ENCODE measurements at places on chromosomes 7 and 10. TPM values are rescaled to one million over a fixed set of nuclear protein-coding genes. Genes with fewer than 3 reads are reported as not detected.

DNA sequence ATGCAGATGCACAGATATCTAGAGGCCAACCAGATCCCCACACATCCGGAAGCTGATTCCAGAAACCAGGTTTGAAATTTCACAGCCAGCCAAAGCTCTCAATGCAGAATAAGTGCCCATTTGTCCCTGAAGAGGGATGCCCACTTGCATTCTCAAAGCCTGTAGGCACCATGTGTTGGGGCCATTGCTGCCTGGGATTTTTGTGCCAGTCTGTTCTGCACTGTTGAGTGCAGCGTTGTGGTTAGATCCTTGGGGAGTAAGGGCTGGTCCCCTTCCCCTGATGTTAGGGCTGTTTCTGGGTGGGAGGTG, 62.4 kb downstream of the EEPD1 start:
- DNase-seq = no peak
- no peak overlapping the region for H3K4me3 ChIP-seq
- no peak overlapping the region for H3K27ac ChIP-seq
- no peaks in the 10 kb centered on the region for H3K4me1 ChIP-seq
- peaks cover 3% of the 10 kb centered on the region for H3K27me3 ChIP-seq
- no peaks in the 10 kb centered on the region for H3K36me3 ChIP-seq

- no peak for DNase-seq
- no peaks in the 10 kb centered on the region for H3K27me3 ChIP-seq
- H3K4me3 ChIP-seq = no peak overlapping the region
- H3K4me1 ChIP-seq = no peaks in the 10 kb centered on the region
These were observed 178.9 kb downstream of the BICC1 start for GRCh38 chr10:58691528-58691927.

GRCh38 chr10:49743464-49744075, 18.6 kb downstream of the OGDHL start:
- no peak overlapping the region for H3K4me3 ChIP-seq
- H3K36me3 ChIP-seq = no peaks in the 10 kb centered on the region
- no peak overlapping the region for H3K27ac ChIP-seq
- no peak for DNase-seq
- no peaks in the 10 kb centered on the region for H3K4me1 ChIP-seq
- no peaks in the 10 kb centered on the region for H3K27me3 ChIP-seq

Gene RARRES2
- total RNA-seq = not detected

DNA sequence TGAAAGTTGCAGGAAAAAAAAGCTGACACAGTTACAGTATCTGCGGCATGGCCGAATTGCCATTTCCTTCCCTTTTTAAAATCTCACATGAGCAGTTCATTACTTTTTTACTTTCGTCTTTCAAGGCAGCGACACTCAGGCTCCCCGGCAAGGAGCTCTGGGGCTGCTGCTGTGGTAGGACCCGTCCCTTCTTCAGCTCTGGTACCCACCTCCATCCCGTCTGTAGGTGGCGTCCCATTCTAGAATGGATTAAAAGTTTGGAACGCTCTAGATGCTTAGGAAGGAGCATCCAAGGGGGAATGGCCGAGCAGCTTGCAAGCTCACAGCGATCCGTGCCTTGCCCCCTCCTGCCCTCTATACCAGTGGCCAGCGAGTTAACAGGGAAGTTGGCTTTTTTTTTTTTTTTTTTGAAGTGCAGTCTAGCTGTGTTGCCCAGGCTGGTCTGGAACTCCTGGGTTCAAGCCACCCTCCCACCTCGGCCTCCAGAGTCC, 22.8 kb upstream of the TTYH3 start:
- peaks cover 13% of the 10 kb centered on the region for H3K4me1 ChIP-seq
- no peaks in the 10 kb centered on the region for H3K36me3 ChIP-seq
- no peak for DNase-seq
- no peak overlapping the region for H3K4me3 ChIP-seq
- H3K27ac ChIP-seq = no peak overlapping the region

Gene AIFM2
- 7.1 TPM for total RNA-seq

Gene C10orf67
- total RNA-seq = 0.18 TPM

DNA sequence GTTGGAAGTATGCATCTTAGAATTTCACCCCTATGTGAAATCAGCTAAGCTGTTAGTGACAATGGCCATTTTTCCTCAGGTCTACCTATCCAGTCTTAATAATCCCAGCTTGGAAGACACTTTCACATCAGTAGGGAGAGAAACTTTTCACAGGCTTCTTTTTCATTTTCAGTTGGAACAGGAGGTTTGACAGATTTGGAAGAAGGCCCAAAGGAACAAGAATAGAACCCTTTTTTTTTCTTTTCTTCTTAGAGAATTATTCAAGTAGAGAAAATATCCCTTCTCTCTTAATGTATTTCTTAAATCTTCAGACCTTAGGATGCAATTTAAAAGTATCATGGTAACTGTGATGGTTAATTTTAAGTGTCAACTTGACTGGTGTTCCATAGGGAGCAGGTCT, 410.5 kb upstream of the C7orf33 start:
- no peaks in the 10 kb centered on the region for H3K36me3 ChIP-seq
- H3K27ac ChIP-seq = no peak overlapping the region
- H3K4me3 ChIP-seq = no peak overlapping the region
- H3K27me3 ChIP-seq = peaks cover 8% of the 10 kb centered on the region

DNA sequence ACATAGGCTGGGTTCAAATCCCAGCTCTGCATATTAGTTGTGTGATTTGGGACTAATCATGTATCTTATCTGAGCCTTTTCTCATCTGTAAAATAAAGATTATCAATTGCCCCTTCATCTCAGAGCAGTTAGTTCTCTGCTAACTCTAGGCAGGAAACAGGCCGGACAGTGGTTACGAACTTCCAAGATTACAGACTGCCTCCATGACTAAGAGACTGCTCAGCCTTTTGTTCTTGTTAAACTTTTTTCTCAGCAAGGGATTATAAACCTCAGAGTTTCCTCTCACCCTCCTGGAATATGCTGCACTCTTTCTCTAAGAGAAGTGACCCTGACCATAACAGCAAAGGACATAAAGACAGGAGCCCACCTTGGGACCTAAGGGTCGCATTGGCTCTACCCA, 52.5 kb upstream of the NFKB2 start:
- peaks cover 10% of the 10 kb centered on the region for H3K36me3 ChIP-seq
- H3K4me1 ChIP-seq = peaks cover 9% of the 10 kb centered on the region
- DNase-seq = no peak
- H3K27ac ChIP-seq = no peak overlapping the region
- H3K4me3 ChIP-seq = no peak overlapping the region
- no peaks in the 10 kb centered on the region for H3K27me3 ChIP-seq

DNA sequence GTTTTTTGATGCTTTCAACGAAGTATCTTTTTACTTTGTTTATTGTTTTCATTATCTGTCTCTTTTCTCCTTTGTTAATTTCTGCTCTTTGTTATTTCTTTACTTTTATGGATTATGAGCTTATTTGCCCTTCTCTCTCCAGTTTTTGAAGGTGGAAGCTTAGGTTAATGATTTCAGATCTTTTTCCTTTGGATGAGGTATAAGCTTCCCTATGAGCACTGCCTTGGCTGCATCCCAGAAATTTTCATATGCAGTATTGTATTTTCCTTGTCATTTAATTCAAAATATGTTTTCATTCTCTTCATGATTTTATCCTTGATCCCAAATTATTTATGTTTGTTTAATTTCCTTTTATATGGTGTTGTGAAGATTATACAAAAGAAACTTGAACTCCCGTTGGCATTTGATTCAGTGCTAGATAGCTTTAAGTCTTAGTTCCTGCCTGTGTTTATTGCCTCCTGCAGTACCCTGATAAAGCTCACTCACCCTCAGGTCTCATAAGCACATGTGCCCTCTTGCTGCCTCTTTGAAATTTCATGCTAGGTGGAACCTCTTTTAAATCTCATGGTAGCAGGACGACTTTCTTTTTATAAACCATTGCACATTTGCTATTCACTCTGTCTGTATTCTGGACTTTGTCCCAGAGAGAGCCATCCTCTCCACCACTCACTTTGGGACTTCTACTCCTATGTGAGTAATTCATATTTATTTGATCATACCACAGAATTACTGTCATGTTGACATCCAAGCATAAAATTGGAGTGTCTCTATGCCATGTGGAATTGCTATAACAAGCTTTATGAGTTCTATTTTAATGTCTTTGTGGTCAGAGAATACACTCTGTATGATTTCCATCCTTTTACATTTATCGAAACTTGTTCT, 23.0 kb upstream of the CEP41 start:
- DNase-seq = no peak
- no peak overlapping the region for H3K4me3 ChIP-seq
- H3K27ac ChIP-seq = no peak overlapping the region
- H3K36me3 ChIP-seq = peaks cover 3% of the 10 kb centered on the region

DNA sequence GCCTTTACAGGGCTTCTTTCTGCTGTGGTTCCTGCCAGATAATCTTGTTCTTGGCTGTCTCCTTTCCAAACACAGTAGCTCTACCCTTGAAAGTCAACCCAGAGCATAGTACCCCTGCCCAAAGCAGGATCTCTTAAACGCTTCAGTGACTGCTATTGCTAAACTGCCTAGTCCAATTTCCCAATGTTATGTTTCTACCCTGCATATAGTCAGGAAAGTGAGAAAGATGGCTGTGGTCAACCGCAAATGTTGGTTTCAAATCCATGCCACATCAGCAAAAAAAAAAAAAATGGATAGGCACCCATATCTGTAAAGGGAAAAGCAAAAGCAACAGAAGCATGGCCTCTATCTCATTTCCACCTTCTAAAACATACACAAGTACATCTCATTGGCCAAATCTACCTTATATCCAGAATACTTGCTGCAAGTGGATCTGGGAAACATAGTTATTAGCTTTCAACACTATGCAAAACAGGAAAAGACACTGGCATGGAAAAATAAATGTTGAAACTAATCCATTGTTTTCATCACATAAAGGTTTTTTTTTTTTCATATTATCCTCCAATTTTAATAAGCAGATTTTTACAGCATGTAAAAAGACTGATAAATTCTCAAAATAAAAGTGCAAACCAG, 59.8 kb downstream of the DNAJC1 start:
- no peaks in the 10 kb centered on the region for H3K27me3 ChIP-seq
- H3K4me1 ChIP-seq = peaks cover 22% of the 10 kb centered on the region
- no peak overlapping the region for H3K27ac ChIP-seq
- H3K4me3 ChIP-seq = no peak overlapping the region

Gene ARMC10
- total RNA-seq = 51.8 TPM

Gene MYOZ1
- not detected for total RNA-seq

GRCh38 chr7:49094866-49095265, 170.5 kb downstream of the CDC14C start:
- DNase-seq = no peak
- no peak overlapping the region for H3K4me3 ChIP-seq
- H3K27me3 ChIP-seq = no peaks in the 10 kb centered on the region
- no peak overlapping the region for H3K27ac ChIP-seq
- no peaks in the 10 kb centered on the region for H3K4me1 ChIP-seq
- no peaks in the 10 kb centered on the region for H3K36me3 ChIP-seq

Gene FAM25A
- total RNA-seq = not detected

DNA sequence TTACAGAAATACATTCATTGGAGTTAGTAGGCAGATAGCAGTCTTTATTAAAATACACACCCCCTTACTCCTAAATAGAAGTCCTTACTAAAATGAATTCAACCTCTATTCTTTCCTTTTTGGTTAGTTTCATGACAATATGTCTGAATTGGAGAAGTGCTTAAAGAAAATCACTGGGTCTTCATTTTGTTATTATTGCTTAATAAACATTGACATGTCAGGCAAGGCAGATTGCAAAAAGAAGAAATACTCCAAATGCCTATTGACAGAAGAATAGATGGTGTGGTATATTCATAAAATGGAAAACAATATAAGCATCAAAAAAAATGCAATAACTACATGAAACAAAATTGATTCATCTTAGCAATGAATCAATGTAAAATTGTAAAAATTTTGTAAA, 135.5 kb downstream of the TMEM26 start:
- no peaks in the 10 kb centered on the region for H3K36me3 ChIP-seq
- peaks cover 9% of the 10 kb centered on the region for H3K4me1 ChIP-seq
- no peak overlapping the region for H3K4me3 ChIP-seq

All from activated T-helper 1 cell treated with anti-CD3 and anti-CD28 coated beads, Interleukin-12 subunit alpha, Interleukin-12 subunit beta, Interleukin-2, Interleukin-4 antibody, amounts not matched to agents 30 ng/mL and 10 ng/mL and 1 ng/mL, durations not matched to agents 14 hours and 24 hours and 36 hours (primary cell).